ENCODE measurements at places on chromosomes 7 and 10.

DNA sequence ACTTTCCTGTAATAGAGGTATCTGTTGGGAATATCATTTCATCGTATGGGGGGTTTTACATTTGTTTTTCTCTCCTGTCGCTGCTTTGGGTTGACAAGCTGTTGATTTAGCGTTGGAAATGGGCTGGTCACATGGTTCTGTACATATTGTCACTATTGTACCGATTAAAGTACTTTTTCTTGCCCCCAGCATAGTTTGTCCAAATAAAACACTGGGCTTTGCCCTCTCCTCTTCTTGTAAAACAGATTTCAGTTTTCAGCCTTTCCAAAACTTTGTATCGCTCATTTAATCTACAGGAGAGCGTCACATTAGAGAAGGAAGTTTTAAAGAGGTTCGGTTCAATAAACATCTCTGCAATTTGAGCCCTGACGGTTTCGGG is 4.0 kb downstream of the BMI1 start:
- DNase-seq, result no peak

DNA sequence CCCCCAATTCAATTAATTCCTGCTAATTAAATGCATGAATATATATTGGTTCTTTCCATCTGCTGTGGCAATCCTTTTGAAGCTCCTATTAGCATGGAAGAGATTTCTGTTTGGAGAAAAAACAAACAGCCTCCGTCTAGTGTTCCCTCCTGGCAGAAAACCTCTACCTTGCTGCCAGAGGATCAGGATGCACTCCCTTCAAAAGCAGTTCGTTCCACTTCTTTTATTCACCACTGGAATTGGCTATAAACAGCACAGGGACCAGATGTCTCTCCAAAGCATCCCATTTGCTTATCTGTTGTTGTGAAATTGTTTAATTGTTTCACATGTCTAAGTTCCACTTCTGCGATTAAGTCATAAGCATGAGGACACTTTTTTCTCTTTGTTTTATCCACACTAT is 77.8 kb upstream of the PTN start:
- no peak for DNase-seq

DNA sequence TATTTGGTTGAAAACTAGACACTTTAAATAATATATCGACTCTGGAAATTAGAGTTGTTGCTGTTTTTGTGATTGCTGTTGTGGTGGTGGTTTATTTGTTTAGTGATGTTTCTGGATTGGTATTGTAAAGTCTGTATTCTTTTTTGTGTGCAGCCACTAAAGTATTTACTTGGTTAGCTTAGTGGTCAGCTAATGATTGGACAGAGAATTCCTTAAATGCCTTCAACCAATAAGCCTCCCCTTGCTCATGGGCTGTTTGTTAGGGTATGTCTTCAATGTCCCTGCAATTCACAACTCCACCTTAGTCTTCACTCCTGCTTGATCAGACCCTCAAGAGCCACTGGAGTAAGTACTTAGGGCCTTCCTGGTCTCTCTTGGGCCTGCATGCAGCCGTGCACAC is 71.0 kb downstream of the PAXIP1 start:
- no peak for DNase-seq

DNA sequence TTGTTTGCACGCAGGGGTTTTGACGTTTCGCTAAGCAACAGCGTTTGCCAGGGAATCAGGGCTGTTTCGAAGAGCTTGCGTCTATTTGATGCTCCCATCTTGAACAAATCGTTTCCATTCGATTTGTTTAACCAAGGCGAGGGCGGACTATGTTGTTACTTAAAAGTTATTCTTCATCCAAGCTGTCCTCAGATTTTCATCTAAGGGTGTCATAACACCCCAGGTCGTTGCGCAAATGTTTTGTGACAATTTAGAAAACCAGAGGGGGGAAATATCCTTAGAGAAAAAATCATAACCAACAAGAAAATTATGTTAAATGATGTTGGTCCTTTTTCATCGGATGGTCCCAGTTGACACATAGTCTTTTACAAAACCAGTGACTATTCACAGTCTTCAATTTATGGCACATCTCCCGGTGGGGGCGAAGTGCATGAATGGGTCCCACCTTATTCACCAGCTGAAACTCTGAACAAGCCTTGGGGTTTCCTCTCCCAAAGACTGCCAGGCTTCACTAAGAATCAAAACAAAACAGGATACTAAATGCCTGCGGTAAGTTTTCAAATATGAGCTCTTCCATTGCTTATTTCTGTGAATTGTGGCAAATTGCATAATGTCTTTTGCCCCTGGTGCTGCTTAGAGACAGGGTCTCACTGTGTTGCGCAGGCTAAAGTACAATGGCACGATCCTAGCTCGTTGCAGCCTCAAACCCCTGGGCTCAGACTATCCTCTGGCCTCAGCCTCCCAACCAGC is 109.9 kb downstream of the REEP3 start:
- no peak for DNase-seq

DNA sequence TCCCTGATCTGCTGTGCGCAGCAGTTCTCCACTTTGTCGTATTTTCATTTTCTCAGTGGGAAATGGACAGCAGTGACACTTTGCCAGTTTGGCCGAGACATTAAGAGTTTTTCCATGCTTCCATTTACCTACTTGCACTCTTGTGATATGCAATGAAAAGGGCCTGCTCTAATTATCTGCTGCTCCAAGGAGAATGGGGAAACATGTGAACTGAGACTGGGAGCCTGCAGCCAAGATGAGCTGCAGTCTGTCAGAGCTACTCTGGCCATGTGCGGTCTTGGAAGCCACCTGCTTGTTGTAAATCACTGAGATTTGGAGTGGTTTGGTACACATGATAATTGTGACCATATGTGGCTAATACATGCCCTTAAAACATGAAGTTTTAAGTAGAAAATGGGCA is 586.6 kb upstream of the POT1 start:
- DNase-seq, result no peak

- no peak for DNase-seq
Observed at GRCh38 chr10:133420579-133420978, 3.8 kb downstream of the SPRN start.

GRCh38 chr7:140745266-140746058 is 49.0 kb downstream of the NDUFB2 start:
- no peak for DNase-seq

GRCh38 chr7:84274029-84274638 is 79.5 kb upstream of the SEMA3A start:
- DNase-seq, result no peak

All from CD4-positive, alpha-beta T cell treated with Interferon gamma for 1 hour (primary cell).